ENCODE measurements at places on chromosomes 12 and 14. TPM values are rescaled to one million over a fixed set of nuclear protein-coding genes. Genes with fewer than 3 reads are reported as not detected.
A peak's percentile ranks its signal among the peaks of the same experiment; 100 is the strongest.

GRCh38 chr14:51441001-51441400 is 201.0 kb downstream of the TMX1 start:
- DNase-seq: no peak

- DNase-seq: peak; percentile 72
These were observed 771 bp upstream of the AVPR1A start for GRCh38 chr12:63151623-63152320.

NPAS3 gene
- 8.7 TPM for total RNA-seq

DNA sequence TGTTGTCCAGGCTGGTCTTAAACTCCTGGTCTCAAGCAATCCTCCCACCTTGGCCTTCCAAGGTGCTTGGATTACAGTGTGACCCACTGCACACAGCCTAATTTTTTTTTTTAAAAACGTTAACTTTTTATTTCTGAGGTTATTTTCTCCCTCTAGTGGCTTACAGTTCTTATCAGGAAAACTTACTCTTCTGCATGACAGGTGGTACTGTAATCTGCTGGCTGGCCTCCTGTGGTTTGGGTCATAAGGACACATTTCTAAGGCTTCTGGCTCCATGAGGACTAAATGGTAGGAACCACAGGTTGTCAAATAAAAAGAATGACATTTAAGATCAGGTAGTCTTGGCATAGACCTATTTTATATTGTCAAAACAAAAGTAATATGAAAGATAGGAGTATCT is 7.7 kb upstream of the NCKAP1L start:
- no peak for DNase-seq

GRCh38 chr12:111055181-111055880 is 135.0 kb upstream of the MYL2 start:
- no peak for DNase-seq

- DNase-seq: no peak
These were observed 11.7 kb upstream of the DAAM1 start for GRCh38 chr14:59176765-59177164.

GRCh38 chr12:10957741-10958140 is 18.7 kb upstream of the TAS2R14 start:
- no peak for DNase-seq

- no peak for DNase-seq
These were observed 14.1 kb upstream of the DCP1B start for GRCh38 chr12:2018391-2018790.

GRCh38 chr14:80965037-80965436 is 9.6 kb downstream of the TSHR start:
- DNase-seq: no peak

DNA sequence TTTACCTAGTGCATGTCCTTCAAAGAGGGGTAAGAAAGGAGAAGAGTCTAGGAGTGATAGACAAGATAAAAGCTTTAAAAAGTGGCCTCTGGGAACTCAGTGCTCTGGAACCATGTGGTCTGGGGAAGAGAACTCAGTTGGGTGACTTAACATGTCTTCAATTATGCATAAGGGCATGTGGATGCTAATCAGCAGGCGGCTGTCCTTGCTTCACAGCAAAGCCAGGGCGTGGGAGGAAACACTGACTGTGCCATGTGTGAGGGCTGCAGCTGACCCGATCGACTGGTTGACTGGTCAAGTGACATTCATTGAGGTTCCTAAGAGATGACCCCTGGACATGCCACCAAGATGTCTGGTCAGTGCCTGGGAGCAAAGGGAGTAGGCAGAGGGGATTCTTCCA is 1053.8 kb downstream of the BCL11B start:
- no peak for DNase-seq

DNA sequence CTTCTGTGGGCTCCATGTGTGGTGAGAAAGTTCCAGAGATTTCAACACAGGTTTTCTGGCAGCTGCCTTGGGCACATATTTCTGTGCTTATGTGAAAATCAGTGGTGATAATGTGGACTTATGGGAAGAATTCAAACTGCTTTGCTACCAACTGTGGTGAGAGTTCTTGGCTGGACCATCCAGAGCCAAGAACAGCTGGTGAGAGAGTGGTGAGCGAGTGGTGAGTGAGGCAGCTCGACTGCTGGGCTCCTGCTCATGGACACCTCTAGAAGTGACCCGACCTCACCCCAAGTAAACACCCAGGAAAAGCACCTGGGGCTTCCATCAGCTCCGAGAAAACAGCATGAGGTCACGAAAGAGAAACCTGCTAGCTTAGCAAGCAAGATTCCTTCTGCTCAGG is 106.4 kb downstream of the PIWIL1 start:
- DNase-seq: no peak

DNA sequence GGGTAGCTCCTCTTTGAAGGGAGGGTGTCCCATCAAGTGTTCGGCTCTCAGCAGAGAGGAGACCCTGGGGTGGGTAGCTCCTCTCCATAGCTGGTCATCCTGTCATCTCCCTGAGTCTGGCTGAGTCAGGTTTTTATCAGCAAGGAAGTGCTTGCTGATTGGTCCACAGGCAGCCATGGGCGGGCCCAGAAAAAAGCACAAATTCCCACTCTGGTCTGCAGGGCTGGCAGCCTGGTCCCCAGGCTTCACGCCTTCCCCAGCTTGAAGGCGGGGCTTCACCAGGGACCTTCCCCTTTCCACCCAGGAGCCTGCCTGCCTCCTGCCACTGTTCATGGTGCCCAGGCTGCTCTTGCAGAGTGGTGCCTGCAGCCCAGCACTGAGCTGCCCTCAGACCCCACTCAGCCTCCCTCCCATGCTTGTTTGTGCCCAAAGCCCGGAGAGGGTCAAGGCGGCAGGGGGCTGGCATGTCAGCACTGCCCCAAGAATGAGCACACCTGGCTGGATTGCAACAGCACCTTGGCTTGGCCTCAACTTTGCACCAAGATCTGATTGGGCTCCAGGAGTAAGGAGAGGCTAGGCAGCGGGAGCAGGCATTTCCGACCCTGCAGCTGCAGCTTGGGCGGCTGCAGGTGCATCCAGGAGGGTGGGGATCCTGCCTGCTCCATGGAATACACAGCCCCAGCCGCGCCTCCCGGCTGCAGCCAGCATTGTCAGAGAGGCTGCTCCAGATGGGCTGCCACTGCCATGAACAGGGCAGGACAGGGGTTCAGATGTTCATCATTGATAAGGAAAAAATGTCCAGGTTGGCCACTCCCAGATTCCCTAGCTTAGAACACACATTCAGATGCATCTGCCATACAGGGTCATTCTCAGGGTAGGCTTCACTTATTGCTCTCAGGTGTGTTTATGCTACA is 22.0 kb upstream of the WDR89 start:
- DNase-seq: no peak

- DNase-seq: no peak
These were observed 24.7 kb downstream of the OR4N2 start for GRCh38 chr14:19828314-19828713.

- no peak for DNase-seq
These were observed 73.7 kb upstream of the RHOJ start for GRCh38 chr14:63130531-63130930.

DNA sequence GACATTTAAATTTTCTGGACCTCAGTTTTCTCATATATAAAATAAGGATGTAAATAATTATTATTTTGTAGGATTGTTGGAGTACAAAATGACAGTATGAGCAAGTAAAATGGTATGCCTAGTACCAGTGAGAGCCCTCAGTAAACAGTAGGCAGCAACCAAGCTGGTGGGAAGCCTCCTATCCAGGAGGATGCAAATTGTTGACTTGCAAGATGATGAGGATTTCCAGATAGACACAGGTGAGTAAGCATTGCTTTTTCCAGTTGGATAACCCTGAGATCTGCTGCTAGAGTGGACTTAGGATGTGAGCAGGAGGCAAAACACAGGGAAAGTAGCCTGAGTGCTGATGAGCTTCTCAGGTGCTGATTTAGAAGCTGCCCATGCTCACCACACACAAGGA is 28.2 kb upstream of the AMIGO2 start:
- DNase-seq: no peak

IFNG-AS1 gene
- total RNA-seq: not detected

- DNase-seq: peak; percentile 24
These were observed 22.2 kb downstream of the AGAP2 start for GRCh38 chr12:57716305-57716704.

GRCh38 chr12:92987846-92988621 is 58.9 kb upstream of the EEA1 start:
- no peak for DNase-seq

KLRC2 gene
- 0.57 TPM for total RNA-seq

ACTN1 gene
- total RNA-seq: 128 TPM

GRCh38 chr14:75946785-75947184 is 35.0 kb downstream of the TGFB3 start:
- no peak for DNase-seq
